ENCODE measurements at places on chromosomes 11 and 22. TPM values are rescaled to one million over a fixed set of nuclear protein-coding genes. Genes with fewer than 3 reads are reported as not detected.
A peak's percentile ranks its signal among the peaks of the same experiment; 100 is the strongest.

DNA sequence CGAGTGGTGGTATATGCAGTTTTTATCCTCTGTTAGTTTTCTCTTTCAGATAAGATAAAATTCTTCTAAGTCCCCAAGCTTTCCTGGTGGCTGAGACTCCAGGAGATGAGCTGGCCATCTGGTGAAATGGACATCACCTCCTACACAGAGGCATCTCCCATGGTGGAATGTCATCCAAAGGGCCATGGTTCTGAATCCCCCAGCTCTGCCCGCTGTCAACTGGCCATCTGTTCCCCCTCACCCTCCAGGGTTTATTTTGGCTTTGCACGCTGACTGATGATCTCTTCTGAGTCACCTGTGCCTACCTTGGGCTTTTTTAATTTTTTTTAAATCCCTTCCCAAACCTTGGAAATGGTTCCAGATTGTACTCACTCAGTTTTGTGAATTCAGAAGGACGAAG is 142.2 kb downstream of the HIPK3 start:
- no peaks in the 10 kb centered on the region for H3K27me3 ChIP-seq
- no peak for DNase-seq
- H3K4me3 ChIP-seq = no peak overlapping the region
- H3K27ac ChIP-seq = no peak overlapping the region
- no peaks in the 10 kb centered on the region for H3K36me3 ChIP-seq

- no peak overlapping the region for H3K4me3 ChIP-seq
- DNase-seq = no peak
- peak overlapping the region; percentile 60 for H3K27ac ChIP-seq
- no peaks in the 10 kb centered on the region for H3K4me1 ChIP-seq
These were observed 92.8 kb upstream of the SEPTIN5 start for GRCh38 chr22:19621373-19622060.

GRCh38 chr11:37199082-37199481 is 601.0 kb upstream of the RAG2 start:
- H3K4me1 ChIP-seq = no peaks in the 10 kb centered on the region
- H3K36me3 ChIP-seq = no peaks in the 10 kb centered on the region
- H3K27me3 ChIP-seq = no peaks in the 10 kb centered on the region
- H3K27ac ChIP-seq = no peak overlapping the region
- no peak overlapping the region for H3K4me3 ChIP-seq
- DNase-seq = no peak

- H3K4me3 ChIP-seq = no peak overlapping the region
- H3K27me3 ChIP-seq = no peaks in the 10 kb centered on the region
- DNase-seq = no peak
- H3K36me3 ChIP-seq = no peaks in the 10 kb centered on the region
- H3K4me1 ChIP-seq = peaks cover 9% of the 10 kb centered on the region
These were observed 61.9 kb downstream of the BMAL1 start for GRCh38 chr11:13339195-13340153.

EI24 gene
- total RNA-seq = 88.5 TPM

DSCAML1 gene
- total RNA-seq = 0.64 TPM

BEST1 gene
- 5.9 TPM for total RNA-seq

KCNQ1OT1 gene
- total RNA-seq = 2.1 TPM

Data from breast epithelium (tissue), 4 donors.